ENCODE measurements at places on chromosomes 13 and 19.

DNA sequence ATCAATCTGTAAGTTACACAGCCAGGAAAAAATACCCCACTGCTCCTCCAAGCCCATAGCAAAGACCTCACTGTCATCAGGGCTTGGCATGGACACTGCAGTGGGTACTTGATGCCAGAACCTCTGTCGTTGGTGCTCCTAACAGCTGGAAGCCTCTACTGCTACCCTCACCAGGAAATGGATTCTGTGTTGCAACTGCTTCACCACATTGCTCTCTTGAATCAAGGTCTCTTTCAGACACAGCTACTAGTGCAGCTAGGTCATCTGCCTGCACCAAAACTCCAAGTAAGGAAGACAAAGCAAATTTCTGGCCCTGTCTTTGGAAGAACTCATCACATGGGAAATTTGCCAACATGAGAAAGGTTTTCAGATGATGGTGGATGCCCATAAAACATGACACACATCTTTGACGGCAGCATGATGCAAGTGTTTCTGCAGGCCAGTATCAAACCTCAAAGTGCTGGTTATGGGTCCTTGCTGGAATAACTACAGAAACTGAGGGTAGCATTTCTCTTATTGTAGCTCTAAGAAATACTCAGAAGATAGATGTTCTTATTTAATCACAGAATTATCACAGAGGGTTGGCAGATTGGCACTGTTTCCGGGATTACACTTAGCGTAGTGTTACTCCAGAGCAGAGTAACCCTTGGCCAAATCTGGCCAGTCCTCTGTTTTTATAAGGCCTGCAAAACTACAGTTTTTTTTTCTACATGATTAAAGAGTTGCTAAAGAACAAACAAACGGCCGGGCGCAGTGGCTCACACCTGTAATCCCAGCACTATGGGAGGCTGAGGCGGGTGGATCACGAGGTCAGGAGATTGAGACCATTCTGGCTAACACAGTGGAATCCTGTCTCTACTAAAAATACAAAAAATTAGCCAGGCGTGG lies 12.9 kb upstream of the PCCA start:
- no peak for DNase-seq

DNA sequence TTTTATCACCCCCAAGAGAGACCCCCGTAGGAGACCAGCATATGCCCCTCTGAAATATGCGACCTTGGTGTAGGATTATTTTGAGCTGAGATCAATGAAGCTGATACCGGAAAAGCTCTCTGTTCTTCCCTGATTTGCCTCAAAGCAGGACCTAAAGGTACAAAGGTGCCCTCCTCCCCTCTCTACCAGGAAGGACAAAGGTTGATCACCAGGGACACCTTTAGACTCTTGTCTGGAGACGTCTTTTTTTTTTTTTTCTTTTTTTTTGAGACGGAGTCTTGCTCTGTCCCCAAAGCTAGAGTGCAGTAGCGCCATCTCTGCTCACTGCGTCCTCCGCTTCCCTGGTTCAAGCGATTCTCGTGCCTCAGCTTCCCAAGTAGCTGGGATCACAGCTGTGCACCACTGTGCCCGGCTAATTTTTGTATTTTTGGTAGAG lies 792 bp upstream of the PEX11G start:
- no peak for DNase-seq

DNA sequence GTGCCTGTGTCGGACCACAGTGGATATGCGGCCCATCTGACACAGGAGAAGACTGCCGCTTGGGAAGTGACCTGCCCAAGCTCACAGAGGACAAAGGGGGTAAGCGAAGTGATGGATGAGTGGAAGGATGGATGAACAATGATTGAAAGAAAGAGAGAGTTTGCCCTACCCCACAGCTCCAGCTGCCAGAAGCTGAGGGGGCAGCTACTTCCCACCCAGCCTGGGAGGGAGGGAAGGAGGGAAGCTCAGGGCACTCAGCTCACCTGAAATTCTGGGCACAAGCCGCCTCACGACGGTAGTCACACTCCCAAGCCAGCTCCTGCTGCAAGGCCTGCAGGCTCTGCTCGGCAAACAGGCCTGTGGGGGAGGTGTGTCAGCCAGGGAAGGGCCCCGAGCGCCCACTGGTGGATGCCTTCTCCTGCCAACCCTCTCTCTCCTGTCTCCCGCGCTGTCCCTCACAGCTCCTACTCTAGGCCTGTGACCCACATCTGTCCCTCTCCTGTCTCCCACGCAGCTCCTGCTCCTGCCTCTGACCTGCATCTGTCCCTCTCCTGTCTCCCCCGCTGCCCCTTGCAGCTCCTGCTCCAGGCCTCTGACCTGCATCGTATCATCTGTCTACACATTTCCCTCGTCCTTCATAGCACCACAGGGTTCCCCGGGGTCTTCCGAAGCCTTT lies 12.0 kb upstream of the NUMBL start:
- DNase-seq = no peak

- DNase-seq = peak; percentile 47
Measured at GRCh38 chr13:94967183-94968039, 255.1 kb upstream of the SOX21 start.
